ENCODE measurements at places on chromosomes 13 and 19.

DNA sequence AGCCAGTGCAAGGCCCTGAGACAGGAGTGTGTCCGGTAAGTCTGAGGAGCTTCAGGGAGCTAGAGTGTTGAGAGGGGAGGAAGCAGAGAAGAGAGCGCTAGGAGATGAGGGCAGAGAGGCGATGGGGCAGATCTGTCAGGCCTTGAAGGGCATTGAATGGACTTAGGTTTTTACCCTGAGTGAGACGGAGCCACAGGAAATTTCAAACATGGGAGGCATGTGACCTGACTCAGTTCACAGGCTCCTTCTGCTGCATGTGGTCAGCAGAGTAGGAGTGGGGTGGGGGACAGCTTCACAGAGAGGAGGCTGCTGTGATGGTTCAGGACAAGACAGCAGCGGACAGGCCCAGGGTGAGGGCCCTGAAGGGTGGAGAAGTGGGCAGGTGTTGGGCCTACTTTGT, 2.5 kb upstream of the FAM98C start:
- no peak for DNase-seq

- DNase-seq, result no peak
These were observed 18.7 kb downstream of the ACTN4 start for GRCh38 chr19:38665950-38666662.

GRCh38 chr19:51327066-51328001, 14.6 kb downstream of the VSIG10L start:
- no peak for DNase-seq

- DNase-seq, result peak; percentile 3
These were observed at the start of gene USP12 for GRCh38 chr13:27171244-27171826. Gene USP12, minus strand, starts transcription at chr13:27171811. Its CDS starts 172 bp downstream, at chr13:27171639.

DNA sequence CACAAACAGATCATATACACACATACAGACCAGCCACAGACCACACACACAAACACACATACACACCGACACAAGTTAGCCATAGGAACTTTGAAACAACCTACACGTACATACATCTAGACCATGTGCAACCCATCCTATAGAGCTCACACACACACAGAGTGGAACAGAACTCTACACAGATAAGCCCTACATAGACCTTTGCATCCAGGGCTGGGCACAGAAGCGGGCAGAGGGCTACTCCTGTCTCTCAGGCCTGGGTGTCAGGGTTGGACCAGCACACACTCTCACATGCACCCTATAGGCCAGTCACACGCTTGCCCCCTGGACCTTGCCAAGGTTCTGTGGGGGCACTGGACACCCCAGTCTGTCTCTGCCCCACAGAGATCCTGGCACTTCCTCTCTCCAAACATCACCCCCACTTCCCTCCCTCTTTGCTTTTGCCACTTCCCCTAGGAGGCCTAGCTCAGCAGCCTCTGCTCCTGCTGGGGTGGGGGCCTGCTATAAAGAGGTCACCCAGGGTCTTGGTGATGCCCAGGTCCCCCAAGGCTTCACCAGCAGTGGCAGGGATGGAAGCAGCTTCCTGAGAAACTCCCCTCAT, 5.8 kb upstream of the JUNB start:
- DNase-seq, result no peak

DNA sequence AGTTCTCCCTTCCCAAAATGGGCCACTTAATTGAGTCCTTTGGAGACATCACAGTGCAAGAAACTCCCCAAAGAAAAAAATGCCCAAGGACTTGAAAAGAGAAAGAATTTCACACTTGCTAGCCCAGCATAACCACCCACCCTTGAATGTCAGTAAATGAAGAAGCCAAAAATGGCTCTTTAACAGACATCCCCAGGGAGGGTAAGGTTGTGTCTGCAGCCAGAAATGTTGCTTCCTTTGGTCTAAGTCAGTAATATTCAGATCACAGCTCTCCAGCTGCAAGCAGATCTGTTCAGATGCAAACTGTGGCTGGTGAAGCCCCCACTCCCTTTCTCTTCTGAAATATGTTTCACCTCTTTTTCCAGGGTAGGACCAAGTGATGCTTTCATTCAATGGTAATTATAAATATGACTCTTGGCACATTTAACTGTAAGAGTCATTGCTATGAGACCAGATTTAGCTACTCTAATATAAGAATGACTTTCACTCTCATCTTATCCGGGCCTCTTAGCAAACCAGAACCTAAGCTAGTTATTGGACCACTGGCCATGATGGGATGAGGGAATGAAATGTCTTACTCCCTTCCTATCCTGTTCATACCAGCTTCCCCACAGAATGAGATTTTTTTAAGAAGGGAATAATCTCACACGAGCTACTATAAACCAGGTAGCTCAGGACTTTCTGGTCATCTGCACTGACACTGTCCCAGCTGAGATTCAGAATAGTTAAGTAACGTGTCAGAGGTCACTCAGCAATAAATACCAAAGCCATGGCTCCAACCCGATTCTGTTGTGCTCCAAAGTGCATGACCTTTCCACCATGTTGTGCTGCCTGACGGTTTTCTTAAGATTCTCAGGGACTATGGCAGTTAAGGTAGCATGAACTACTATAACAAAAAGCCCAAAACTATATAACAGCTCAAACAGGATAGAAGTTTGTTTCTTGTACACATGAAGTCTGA, 234.1 kb downstream of the FOXO1 start:
- no peak for DNase-seq

DNA sequence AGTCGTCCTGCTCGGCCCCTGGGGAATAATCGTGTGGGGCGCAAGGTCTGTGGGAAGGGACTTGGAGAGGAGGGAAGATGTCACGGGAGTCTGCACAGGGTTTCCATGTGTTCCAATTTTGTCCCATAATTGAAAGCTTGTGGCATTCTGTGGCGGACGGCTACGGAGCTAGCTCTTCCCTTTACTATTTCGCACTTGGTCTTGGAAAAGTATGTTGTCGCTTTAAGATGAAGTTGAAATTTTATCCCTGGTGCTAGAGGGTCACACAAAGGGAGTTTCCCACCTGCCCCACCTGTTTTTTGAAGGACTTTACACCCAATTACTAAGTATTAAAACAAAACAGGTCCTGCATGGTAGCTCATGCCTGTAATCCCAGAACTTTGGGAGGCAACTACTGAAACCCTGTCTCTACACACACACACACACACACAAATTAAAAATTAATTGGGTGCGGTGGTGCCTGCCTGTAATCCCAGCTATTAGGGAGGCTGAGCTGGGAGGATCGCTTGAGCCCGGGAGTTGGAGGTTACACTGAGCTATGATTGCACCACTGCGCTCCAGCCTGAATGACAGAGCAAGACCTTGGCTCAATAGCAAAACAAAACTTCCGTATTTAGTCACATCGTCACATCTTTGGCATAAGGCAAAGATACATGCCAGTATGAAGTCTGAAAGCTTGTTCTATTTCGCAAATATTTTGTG, 967 bp upstream of the TPT1 start:
- no peak for DNase-seq

DNA sequence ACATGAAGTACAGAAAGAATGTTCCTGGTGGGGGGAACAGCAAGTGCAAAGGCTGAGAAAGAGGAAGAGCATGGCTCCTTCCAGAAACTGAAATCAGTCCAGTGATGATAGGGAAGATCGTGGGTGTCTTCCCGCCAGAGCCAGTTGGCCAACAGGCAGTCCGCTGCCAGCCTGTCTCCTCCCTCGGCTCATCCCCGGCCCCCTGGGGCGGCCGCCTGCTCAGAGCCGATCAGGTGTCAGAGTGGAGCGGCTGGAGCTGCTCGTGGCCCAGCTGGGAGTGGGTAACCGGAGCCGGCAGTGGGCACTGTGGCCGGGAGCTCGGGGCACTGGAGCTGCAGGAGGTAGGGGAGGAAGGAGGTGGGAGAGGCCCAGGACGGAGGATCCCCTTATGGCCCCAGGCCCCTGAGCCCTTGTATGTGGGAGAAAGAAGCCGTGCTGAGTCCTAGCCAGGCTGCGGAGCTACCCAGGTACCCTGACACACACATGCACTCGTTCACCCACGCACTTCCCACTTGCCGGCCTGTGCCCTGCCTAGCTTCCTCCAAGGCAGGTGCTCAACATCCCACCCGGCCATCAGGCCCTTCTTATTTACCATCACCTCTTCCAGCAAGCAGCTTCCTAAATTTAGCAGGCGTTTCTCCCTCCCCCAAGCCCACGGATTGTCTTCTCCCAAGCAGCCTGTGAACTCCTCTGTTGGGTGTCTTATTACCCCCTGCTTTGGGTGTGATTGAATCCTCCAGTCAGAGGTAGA, 1.7 kb downstream of the ANKRD24 start:
- no peak for DNase-seq

DNA sequence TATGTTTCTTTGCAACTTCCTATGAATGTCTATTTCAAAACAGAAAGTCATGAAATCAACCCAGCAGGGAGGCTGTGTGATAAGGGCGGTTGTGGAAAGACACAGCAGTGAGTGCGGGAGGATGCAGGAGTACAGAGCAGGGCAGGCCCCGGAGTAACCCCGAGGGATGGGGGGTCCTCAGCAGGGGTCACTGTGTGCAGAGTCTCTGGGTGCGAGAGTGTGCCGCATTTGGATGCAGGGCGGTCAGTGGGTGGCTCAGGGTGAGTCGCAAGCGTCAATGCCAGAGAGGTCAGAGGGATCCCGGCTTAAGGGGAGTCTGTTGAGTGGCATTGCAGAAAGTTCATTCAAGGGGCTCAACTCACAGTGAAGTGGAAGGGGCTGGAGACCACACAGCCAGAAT, 147.8 kb downstream of the STK24 start:
- no peak for DNase-seq

GRCh38 chr13:99963816-99964339, 7.7 kb downstream of the ZIC5 start:
- DNase-seq, result no peak

- no peak for DNase-seq
These were observed 91.3 kb downstream of the IER2 start for GRCh38 chr19:13241231-13242104.

DNA sequence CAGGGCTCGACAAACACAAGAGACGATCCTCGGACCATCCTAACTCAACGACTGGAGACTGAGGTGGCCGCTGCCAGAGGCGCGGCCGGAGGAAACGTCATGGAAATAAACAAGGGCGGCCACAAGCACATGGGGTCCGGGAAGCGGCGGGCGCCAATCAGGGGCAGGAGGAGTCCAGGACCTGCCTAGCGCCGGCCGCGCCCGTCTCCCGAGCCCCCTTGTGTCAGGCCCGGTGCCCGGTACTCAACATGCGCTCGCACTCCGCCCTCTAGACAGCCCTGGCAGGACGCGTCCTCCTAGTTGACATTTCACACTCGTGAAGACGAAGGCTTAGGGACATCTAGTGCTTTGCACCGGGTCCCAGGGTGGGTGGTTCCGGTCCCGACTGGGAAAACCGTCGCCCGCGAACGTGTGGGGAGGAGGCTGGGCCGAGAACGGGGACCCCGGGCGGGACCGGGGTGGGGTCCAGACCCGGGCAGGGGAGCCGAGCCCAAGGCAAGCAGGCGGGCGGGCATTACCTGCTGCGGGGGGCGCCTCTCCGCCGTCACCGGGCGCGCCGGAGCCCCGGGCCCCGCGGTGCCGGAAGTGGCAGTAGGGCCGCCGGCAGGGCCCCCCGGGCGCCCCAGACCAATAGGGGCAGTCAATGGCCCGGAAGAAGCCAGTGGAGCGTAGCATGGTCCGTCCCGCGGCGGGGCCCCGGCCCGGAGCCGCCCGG, 442 bp downstream of the REXO1 start:
- DNase-seq, result no peak

- DNase-seq, result no peak
These were observed 39.9 kb downstream of the SIGLEC7 start for GRCh38 chr19:51181913-51182419.

GRCh38 chr13:79490824-79491223, 9.9 kb downstream of the NDFIP2 start:
- no peak for DNase-seq

DNA sequence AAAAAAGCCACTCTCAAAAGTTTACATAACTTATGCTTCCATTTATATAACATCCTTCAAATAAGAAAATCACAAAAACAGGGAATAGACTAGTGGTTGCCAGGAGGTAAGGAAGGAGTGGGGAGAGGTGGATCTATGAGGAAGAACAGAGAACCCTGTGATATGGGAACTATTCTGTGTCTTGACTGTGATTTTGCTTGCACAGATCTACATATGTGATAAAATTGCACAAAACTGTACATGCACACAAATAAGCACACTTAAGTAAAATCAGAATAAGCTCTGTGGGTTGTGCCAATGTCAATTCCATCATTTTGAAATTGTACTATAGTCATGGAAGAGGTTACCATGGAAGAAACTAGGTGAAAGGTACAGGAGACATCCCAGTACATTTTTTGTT, 121.6 kb upstream of the SGCG start:
- no peak for DNase-seq

DNA sequence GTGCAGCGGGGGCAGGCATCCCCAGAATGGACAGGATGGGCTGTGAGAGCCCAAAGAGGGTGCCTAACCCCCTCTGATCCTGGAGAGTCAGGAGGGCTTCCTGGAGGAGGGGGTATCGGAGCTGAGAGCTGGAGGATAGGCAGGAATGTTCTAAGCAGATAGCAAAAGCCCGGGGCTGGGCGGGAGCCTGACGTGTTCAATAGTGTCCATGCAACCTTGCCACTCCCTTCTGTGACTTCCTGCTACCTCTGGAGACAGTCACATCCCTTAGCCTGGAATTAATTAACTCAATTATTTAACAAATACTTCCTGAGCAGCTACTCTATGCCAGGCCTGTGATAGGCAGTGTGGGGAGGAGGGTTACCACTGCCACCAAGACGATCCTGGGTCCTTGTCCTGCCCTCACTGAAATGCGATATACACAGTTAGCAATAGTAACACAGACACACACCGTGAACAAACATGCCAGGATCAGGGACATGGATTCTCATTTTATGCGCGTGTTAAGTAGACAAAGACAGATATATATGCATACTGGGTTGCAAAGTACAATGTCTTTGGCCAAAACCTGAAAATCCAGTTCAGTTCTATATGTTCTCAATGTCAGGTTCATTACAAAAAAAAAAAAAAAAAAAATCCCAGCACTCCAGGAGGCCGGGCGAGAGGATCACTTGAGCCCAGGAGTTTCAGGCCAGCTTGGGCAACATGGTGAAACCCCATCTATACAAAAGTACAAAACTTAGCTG, 10.7 kb downstream of the AP2S1 start:
- DNase-seq, result no peak

DNA sequence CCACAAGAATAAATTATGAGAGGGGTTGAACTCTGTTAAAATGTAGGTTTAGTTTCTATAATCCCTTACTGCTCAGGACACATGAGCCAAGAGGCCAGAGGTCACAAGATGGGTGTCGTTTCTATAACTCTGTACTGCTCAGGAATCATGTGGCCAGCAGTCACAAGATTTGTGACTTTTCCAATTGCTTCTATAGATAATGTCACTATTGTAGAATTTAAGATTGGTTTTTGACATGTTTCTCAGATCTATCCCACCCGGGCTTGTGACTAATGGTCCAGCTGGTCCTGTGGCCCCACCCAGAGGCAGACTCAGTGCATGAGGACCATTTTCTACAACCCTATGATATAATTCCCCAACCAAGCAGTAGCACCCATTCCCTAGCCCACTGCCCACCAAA, 662.0 kb upstream of the KLF12 start:
- DNase-seq, result no peak

GRCh38 chr13:21065686-21066085, 4.3 kb upstream of the LATS2 start:
- DNase-seq, result no peak
